ENCODE measurements at places on chromosomes 6 and 20.

DNA sequence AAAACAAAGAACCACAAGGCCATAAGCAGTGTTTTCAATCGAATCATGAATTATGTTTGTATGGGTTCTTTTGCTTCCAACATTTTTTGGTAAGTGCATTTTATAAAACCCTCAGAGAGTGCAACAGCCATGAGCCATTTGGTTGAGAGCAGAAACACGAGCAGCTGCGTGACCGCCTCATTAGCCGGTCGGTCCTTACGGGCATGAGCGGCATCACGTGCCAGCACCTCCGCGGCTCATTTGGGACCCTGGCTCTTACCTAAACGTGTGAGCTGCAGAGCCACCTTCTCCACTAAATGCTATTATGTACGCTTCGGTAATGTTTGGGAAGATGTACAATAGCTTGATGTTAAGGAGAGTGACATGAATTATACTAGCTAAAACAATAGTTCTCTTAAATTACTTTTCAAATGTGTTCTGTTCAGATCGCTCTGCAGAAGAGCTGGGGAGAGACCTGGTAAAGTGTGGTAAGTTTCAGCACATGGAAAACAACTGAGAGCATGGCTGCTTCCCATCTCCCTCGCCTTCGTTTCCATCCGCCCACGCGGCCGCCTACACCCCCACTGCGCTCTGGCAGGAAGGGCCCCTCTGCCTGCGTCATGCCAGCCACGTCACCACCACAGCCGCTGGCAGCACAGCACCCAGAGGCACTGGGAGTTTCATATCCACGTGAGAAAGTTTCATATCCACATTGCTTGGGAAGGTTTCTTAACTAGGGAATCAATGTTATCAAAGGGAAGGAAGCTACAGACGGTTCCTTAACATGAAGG, 23.7 kb upstream of the PDE10A start:
- no peak for DNase-seq

DNA sequence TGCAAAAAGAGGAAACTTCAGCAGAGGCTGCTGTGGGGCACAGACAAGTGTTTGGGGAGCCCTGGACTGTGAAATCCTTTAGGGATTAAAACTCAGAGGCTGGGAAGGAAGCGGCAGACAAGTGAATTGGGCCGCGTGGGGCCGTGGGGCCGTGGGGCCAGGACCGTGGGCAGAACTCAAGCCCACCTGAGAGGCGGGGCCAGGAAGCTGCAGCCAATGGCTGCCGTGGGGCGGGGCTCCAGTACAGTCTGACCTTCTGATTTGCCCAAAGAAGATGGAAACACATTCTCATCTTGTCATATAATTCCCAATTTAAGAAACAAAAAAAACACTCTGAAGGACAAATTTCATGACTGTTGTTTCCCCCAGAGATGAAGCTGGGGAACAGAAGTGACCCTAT, 55.4 kb downstream of the ANKRD60 start:
- no peak for DNase-seq

GRCh38 chr6:23420659-23421350, 705.2 kb upstream of the NRSN1 start:
- DNase-seq: no peak

GRCh38 chr6:113693851-113694250, 163.3 kb upstream of the MARCKS start:
- no peak for DNase-seq

DNA sequence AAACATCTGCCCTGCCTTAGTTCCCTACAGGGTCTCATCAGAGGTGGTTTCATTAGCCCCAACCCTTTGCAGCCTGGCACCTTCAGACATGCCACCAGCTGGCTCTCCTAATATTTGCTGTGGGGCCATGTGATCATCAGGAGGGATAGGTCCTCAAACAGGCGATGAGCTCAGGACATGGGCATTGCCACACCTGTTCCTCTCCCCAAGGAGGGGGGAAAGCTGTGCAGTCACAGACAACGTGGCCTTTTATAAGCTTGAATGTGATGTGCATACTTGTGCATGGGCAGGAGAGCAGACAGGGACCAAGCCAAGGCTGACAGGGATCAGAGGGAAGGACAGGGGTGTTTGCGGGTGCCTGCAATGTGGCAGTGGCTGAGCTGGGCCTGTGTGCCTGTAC, 78.8 kb upstream of the ZNFX1 start:
- DNase-seq: peak; percentile 11

DNA sequence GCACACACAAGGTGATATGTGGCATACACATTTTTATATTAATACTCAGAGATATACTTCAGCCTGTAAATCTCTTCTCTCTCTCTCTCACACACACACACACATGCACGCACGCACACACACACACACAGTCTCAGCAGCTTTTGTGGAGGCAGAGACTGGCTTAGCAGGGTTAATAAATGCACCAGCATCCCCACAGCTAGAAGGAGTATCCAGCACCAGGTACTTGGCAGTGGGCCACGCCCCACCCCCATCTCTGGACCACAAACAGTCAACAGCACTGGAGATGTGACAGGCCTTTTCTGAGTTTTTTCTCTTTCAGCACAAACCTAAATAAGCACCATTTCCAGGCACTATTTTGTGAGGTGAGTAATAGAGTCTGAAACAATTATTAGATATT, 47.3 kb upstream of the LRFN2 start:
- peak; percentile 83 for DNase-seq

Measured in NCI-H1105 treated with DMSO at 0.1 percent for 48 hours (cell line).